ENCODE measurements at places on chromosomes 2 and 18.

DNA sequence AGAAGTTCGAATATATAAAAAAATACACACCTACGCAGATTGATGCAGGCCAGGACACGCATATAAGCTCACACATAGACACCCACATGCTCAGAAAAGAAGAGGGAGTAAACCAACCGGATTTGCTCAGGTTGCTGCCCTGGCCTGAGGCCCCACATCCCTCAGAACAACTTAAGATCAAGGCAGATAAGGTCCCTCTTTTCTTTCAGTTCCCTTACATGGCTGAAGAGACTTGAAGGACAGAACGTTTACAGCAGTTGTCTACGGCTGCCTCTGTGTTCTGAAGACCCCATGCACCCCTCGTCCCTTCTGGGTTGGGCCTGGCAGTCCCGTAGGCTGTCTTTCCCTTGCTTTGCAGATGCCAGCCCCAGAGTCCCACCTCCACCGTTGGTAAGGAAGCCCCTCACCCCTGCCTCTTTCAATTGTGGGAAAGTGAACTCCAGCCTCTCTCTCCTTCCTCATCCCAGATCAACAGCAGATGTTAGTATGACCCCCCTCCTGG is 4.3 kb upstream of the NAGK start:
- no peak for DNase-seq

DNA sequence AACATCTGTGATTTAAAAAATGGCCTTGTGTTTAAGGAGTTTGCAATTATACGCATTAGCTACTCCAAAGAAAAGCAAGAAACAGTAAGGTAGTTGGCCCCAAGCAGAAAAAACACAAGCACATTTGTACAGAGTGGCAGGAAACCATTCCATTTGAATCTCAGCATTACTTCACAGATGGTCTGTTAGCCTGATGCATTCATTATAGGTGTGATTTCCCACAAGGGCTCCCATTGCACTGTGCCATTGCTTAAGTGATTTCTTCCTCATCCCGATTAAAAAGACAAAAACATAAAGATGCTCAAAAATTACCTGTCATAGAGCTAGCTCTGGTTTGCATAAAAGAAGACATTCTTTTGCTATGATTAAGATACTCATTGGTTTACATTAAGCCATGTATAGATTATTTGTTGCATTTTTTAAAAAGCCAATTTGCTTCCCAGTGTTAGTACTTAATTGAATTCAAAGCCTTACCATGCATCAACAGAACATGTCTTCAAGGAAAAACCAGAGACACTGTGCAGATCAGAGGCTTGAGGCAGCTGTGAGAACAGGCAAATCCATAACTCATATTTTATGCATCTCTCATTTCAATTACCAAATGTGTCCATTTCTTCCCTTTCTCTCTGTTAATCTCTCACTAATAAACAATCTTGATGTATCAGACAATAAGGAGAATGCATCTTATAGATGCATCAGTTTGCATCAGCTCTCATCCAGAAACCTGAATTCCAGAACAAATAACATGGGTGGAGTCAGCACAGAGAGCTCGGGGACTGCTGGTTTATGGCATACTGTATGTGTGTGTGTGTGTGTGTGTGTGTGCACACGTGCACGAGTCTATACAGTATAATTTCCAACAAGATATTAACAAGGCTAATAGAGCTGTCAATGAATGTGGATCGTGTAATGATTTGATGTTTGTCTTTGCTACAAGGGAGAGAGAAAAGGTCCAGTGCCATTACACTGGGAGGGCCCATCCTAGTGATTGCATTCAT is 558.6 kb upstream of the HS6ST1 start:
- no peak for DNase-seq

- no peak for DNase-seq
Observed at GRCh38 chr2:14635391-14635871, 2.9 kb downstream of the LRATD1 start.

- DNase-seq, result no peak
Observed at GRCh38 chr18:22559414-22560274, 141.9 kb upstream of the CTAGE1 start.

GRCh38 chr2:195735347-195735746 is 78.3 kb downstream of the SLC39A10 start:
- DNase-seq, result no peak

GRCh38 chr18:77140030-77140429 is 7.4 kb upstream of the MBP start:
- DNase-seq, result no peak

- no peak for DNase-seq
Observed at GRCh38 chr2:13260402-13260801, 543.7 kb downstream of the TRIB2 start.

DNA sequence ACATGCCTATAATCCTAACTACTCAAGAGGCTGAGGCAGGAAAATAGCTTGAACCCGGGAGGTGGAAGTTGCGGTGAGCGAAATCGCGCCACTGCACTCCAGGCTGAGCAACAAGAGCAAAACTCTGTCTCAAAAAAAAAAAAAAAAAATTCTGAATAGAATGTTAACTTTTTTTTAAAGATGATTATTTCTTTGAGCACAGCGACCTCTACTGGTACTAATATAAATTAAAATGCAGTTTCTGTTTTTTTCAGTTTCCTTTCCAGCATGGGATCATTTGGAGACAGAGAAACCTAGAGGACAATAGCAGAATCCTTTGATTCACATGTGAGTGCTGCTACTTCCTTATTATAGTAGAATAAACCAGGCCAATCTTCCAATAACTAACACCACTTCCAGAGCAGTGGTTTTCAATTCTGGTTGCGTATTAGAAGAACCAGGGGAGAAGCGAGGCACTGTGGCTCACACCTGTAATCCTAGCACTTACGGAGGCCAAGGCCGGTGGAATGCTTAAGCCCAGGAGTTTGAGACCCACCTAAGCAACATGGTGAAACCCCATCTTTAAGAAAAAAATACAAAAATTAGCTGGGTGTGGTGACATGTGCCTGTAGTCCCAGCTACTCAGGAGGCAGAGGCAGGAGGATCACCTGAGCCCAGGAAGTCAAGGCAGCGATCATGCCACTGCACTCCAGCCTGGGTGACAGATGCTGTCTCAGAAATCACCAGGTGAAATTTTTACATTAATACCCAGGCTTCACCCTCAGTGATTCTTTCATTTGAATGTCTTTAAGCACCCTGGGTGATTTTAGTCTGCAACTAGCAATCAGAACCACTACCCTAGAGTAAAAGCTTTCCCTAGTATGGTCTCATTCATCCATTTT is 10.1 kb downstream of the SRSF7 start:
- no peak for DNase-seq

- no peak for DNase-seq
Observed at GRCh38 chr2:86193901-86194567, 1.2 kb downstream of the IMMT start.

DNA sequence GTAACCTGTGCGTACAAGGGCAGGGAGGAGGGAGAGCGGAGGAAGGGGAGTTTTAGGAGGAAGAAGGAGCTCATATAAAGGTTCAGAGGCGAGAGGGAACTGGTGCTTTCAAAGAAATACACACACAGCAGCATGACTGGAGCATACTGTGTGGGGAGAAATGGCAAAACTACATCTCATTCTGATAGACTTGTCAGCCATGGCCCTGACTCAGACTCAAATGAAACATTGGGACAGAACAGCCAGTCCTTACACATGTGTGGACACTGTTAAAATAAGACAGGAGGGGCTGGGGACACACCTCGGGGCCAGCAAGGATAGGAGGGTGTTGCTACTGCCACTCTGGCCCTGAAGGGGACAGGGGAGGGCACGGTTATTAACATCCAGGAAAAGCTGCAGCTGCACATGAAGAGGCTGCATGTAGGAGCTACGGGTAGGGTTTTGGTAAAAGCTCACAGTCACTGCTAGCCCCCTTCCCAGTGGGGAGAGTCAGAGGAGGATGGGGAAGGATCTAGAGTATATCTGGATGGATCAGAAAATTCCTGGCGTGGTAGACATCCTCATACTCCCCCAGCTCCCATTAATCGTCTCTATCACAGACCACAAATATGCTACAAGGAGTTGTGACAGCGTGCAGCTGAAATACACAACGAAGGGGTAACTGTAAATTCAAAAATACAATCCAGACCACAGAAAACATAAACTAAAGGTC is 110.5 kb downstream of the GATA6 start:
- no peak for DNase-seq

DNA sequence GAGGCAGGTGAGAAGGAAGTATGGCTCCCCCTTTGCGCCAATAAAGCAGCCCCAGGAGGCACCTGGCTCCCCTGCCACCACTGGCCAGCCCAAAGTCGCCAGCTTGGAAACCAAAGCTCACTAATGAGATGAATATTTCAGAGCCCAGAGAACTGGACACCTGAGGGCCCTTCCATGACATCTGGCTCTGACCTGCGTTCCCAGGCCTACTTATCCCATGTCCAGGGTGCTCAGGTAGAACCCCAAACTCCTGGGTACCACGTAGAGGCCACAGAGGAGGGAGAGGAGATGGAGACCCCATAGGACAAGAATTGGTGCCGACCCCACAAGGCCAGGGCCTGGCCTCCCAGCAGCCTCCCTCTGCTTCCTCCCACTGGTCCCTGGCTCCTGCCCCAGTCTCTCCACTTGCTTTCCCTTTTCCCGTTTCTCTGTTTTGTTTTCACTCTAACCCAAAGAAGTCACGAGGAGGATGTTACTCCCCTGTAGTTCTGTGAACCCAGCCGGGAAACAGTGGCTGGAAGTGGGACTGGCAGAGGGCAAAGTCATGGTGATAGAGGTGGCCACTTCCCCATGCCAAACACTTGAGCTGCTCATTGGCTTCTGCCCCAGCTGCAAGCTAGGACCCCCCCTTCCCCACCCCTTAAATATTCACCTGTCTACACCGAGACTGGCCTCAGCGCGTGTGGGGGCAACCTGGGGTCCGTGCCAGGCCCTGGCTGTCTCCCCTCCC is 820 bp downstream of the TMBIM1 start:
- no peak for DNase-seq

DNA sequence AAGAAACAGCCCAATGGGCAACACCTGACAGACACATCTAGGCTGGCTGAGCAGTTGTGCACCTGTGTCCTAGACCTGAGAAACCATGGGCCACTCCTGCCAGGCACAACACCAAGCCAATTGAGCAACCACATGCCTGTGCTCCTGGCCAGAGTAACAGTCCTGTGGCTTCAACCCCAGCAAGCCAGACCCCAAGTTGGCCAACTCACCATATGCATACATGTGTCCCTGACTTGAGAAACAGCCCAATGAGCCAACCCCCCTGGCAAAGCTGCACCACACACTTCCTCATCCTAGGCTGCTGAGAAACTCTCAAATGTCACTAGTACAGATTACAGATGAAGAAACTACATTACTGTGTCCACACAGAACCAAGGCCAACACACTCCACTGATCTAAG is 36.6 kb downstream of the USP34 start:
- DNase-seq, result no peak

GRCh38 chr2:126300348-126300747 is 355.6 kb upstream of the GYPC start:
- no peak for DNase-seq

DNA sequence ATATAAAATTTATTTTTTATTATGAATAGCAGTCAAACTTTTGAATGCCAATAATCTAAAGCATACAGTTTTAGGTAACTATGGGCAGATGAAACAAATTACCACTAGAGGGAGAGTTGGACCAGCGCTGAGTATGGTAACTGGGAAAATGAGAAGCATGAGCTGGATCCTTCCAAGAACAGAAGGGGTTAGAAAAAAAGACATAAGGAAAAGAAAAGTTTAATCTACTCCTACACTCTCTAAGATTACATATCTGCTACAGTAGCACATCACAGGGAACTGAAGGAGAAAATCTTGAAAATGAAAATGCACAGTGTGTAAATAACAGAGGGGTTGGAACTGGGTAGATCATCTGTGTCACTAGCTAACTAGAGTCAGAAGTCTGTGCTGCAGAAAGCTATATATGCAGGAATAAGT is 15.5 kb downstream of the REG3G start:
- DNase-seq, result no peak

- no peak for DNase-seq
Observed at GRCh38 chr18:48597671-48598070, 58.8 kb downstream of the CTIF start.

DNA sequence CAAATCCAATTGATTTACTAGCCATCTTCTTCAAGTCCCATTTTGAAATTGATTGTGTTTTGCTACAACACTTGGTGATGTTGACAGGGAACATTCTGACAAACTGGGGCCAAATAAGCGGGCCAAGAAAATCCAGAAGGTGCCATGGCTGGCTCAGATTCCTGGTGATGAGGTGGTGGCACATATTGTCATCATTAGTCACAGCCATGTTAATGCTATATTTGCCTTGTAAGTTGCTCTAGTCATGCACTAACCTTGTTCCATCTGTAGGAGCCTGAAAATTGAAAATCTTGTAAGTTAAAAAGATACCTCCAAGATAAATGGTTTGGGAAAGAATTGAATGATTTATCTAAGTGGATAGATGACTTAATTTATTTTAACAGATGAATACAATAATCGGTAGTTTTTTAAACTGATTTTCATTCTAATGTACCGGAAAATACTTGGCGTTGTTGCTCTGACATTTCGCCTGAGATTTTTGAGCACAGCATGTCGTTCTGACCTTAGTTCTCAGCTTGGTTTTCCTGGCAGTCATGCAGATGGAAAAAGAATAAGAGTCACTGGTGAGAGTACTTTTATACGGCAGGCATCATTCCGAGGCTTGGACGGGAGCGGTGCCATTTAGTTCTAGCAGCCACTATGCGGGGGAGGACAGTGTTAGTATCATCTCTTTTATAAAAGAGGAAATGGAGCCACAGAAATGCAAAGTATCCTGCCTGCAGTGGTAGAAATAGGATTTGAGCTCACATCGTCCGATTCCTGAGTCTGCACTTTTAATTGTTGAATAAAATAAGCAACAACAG is 133.9 kb downstream of the ZNF532 start:
- DNase-seq, result no peak

- DNase-seq, result no peak
Observed at GRCh38 chr2:136750065-136750464, 15.3 kb upstream of the THSD7B start.

DNA sequence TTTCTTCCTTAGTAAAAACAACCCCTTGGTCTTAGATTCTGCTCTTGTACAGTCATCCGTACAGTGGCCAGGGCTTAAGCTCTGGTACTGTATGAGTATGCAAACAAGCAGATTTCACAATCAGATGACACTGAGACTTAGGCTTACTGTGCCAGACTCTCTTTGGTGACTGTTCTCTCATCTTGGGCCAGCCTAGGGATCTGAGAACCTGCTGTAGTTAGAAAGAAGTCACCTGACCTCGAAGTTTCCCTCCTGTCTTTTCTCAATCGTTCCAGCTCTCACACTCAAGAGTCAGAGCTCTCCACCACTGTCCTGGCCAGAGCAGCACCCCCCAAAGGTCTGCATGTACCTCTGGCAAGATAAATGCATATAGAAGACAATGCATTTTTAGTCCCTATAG is 63.2 kb downstream of the ZEB2 start:
- DNase-seq, result no peak
